ENCODE measurements at places on chromosomes 11 and 22.

- DNase-seq = no peak
Observed at GRCh38 chr11:122112470-122113365, 3.3 kb downstream of the BLID start.

DNA sequence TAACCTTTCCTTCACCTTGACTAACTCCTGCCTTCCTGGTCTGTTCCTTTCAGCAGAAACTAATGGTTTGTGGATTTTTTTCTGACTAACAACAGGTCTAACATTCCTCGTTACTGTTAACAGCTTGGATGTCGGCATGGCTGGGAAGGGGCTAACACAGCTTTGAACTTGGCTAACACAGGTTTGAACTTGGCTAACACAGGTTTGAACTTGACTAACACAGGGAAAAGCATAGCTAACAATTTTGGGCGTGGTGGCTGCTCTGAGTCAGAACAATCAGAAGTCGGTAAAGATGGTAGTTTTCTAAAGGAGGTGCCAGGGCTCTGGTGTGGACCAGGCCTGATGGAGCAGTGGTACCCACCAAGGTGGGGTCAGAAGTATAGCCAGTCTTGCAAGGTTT, 16.1 kb downstream of the MIAT start:
- no peak for DNase-seq

GRCh38 chr11:131693756-131694155, 323.3 kb downstream of the NTM start:
- DNase-seq = no peak

GRCh38 chr22:31230871-31231621, 18.9 kb downstream of the LIMK2 start:
- peak; percentile 68 for DNase-seq

DNA sequence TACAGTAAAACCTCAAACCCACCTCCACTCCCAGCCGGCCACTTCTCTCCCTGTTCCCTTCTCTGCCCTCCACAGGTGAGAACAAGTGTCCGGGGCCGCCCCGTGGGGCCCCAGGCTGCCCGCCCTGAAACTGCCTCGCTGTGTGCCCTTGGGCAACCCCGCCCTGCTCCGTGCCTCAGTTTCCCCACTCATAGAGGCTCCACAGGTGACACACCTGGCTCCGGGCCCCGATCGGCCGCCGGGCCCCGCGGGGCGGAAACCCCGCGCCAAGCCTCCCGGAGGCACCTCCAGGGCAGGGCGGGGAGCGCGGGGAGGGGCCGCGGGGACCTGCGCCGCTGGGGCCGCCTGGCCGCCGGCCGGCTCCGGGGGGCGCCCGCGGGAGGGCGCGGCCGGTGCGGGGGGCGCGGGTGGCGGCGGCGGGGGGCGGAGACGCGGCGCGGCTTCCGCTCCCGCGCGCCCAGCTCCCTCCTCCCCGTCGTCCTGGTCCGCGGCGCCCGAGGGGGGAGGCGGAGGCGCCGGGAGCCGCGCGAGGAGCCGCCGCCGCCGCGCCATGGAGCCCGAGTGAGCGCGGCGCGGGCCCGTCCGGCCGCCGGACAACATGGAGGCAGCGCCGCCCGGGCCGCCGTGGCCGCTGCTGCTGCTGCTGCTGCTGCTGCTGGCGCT, at the start of gene LRP5:
TSS of gene LRP5 (plus strand) at position 475 of the 663 bp plus-strand sequence. CDS start at position 599, 124 bp downstream.
- no peak for DNase-seq

DNA sequence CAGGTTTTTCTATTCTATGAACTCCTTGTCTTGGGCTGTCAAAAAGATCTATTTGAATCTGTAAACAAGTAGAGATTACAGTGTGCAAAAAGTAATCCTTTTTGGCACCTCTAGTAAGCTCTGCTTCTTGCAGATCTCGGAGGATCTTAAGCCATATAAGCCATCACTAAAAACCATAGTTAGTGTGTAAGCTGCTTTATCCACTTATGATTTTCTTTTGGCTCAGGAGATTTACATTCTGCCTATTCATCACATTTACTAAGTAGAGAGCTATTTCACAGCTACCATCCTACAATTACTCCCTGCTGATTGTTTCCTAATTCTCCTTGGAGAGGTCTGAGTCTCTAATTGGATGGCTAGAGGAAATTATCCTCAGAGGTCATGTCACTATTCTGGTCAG, 385.7 kb downstream of the AASDHPPT start:
- no peak for DNase-seq

DNA sequence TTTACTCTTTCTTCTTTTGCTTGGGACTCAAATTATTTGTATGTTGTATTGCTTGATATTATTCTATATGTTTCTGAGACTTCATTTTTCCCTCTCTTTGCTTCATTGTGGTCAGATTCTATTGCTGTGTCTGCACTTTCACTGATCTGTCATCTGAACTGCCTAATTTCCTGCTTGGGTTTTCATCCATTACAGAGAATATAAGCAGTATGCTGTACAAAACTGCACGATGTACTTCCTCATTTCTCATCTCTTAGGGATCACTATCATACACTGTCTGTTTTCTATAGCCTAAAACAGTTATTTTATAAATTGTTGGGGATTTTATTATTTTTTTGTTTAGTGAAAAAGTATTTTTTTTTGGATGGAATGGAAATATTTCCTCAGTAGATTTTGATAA, 736.7 kb upstream of the ANO5 start:
- DNase-seq = no peak

DNA sequence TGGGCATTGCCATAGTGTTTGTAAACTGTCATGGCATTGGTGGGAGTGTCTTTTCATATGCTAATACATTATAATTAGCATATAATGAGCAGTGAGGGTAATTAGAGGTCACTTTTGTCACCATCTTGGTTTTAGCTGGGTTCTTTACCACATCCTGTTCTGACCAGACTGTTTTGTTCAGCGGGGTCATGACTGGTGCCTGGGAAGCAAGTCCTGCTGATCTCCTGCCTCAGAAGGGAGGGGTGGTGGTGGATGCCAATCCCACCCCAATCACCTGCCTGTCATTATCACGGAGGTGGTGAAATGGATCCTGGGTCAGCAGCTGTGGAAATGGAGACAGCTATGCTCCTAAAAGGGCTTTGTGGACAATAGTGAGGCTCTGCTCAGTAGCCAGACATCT, 31.2 kb downstream of the IL18 start:
- no peak for DNase-seq

DNA sequence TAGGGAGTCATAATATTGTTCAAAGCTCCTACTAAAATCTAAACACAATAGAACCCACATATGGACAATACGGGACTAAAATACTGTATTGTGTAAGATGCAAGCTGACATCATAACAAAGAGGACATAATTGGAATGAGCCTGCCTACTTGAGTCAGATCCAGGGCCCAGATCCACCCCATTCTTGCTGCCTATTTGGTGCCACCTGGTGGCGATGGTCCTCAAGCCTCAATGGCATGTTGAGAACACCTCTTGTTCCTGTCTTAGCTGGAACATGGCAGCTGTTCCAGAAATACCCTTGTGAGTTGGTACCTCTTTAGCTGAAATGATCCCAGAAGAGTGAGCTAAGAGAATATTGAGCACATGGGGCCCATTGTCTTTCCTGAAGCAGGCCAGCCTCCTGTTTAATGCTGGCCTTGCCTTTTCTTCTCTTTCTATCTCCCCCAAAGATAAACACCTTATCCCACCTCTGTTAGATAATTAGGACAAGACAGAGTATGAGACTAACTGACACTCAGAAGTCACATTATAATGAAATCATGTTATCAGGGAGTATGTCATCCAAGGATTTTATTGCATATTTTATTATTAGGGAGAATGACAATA, 680.9 kb upstream of the ANO5 start:
- DNase-seq = peak; percentile 45

DNA sequence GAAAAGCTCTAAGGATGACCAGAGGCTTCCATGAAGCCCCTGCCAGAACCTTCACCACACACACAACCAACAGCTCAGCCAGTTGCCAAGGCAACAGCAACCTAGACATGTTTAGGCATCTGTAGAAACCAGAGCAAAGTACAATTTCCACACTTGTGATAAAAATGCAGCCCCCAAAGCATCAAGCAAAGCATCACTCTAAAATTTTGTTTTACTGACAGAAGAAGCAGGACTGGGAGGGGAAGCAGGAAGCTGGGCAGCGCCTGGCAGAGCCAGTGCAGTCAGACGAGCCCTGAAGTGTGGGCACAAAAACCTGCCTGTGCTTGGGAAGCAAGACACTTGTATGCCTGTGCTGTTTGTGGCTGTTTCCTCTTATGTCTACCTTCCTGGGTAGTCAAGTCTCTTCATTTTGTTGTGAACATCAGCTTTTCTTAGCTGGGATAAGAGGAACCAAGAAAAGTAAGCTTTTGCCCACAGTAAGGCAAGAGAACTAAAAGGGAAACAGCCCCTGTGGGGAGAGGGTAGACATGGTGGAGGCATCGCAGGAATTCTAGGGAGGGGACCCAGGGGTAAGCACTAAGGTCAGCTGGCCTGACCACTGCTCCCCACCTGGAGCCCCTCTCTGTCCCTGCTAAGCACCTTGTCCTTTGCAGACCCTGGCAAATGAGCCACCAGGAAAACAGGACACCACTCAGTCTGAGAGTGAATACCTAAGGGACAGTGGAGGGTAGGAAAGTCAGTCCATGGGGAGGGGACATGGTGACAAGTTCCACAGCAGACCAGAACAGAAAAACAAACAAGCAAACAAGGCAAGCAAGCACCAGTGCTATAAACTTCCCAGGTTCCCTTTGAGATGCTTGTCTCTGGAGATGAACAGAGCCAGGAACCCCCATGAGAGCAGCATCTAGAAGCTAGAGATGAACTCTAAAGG, 13.4 kb downstream of the PACSIN2 start:
- DNase-seq = peak; percentile 70

DNA sequence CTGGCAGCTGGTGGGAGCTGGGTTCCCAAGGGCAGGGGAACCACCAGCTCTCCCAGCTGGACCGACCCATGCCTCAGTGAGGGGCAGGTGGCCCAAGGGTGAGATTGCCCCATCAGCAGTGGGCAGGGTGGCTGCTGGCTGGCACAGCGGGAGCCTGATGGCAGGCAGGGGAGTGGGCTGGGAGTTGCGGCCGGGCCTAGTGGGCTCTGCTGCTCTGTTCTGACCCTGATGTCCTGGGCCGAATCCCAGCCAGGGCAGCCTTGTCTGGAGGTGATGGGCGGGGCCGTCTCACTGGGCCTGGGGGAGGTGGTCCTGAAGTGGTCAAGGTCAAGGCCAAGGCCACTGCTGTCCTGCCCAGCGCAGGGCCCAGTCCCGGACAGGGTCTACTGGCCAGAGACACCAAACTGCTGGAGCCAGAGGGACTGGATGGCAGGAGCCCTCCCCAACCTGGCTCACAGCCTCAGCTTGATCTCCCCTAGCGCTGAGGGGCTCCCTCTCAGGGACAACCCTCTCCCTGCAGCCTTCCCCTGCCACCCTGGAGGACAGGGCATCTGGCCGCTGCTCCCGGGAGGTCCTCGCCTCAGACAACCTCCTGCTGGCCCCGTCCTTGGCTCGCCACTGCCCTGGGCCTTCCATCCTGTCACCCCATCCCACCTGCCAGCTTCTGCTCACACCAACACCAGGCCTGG, 26.5 kb upstream of the PPARA start:
- no peak for DNase-seq

DNA sequence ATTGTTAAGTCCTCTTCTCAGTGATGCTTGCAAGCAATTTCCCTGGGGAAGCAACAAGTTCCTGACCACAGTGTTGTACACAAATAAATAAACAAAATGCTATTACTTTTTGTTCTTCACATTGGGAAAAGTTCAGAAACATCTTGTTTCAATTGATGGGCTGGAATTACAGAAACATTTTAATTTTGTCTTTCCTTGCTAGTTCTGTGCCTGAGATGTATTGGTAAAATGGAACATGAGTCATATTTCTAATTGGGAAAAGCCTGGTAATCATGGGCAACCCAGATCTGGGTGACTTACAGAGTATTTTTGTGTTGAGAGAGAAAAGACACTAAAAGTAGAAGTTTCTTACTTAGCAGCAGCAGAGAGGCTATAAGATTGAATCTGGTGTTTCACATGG, 576 bp upstream of the BLID start:
- no peak for DNase-seq

DNA sequence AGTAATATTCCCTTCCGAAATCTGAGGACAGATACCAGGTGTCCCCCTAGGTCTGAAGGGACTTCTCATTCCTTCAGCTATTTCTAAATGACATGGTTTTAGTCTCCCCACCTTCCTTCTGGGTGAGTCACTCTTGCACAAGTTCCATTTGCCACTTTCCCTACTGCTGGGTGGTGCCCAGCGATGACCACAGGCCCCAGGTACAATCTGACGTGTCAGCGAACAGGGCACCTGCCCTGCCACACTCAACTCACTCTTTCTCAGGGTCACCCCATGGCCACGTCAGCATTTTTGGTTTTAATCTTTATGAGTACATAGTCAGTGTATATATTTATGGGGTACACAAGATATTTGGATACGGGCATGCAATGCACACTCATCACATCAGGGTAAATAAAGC, 17.2 kb downstream of the POU2AF1 start:
- no peak for DNase-seq

GRCh38 chr11:103676413-103676812, 360.0 kb upstream of the DDI1 start:
- no peak for DNase-seq

GRCh38 chr11:126337126-126337473, 18.4 kb upstream of the ST3GAL4 start:
- DNase-seq = no peak

GRCh38 chr22:24947881-24948280, 1.4 kb upstream of the LHFPL7 start:
- DNase-seq = no peak

- DNase-seq = no peak
Observed at GRCh38 chr22:28914201-28914600, 30.8 kb downstream of the ZNRF3 start.

DNA sequence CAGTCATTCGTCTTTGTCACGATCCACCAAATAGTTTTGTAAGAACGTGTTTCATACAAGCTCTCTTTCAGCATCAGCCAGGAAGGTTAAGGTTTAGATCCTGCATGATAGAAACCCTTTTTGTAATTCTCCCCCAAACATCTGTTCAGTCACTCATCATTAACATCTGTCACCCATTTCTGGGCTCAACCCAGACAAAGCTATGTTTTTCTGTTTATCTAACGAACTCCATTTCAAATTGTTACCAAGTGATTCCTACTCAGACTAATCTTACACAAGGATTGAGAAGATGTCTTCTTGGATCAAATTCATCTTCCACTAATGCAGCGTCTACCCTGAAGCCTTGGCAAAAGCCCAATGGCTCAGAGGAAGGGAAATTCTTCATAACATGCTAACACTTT, 58.8 kb downstream of the FZD4 start:
- peak; percentile 53 for DNase-seq

DNA sequence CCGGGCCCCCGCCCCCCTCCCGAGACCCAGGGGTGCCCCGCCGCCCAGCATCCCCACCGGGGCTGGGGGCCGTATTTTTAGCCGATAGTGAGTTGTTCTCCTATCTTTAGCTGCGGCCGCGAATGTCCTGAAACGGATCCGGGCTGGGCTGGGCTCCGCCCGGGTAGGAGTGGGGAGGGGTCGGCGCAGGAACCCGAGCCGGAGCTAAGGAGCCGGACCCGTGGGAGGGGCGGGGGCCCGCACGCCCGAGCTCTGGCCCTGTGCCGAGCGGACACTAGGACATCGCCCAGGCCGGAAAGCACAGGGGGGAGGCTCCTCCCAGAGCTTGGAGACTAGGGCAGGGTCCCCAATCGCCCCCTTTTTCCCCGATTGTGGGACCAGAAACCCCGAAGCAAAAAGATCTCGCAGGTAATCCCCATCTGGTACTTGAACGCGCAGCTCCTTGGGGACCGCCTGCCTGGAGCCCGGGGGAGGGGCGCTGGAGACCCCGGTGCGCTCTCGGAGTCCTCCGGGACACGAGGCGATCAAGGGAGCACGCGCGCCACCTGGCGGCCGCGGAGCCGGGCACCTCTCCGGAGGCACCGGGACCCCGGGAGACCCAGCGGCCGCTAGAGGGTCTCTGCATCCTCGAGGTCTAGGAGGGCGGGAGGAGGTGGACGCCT, 669 bp downstream of the CDC42EP2 start:
- peak; percentile 76 for DNase-seq
